Fibroblast of villous mesenchyme (primary cell): ENCODE measurements at places on chromosomes 4 and X. TPM values are rescaled to one million over a fixed set of nuclear protein-coding genes. Genes with fewer than 3 reads are reported as not detected.

Gene FAM241A
- total RNA-seq: 1.3 and 1.6 TPM in 2 replicates

Gene SSX3
- not detected in 2 replicates for total RNA-seq

Gene DCAF4L1
- under 0.01 TPM in 2 replicates for total RNA-seq

Gene DMP1
- total RNA-seq: not detected in 2 replicates

Gene ZNF674
- 4.2 and 7.3 TPM in 2 replicates for total RNA-seq

Gene SLC38A5
- total RNA-seq: 4.2 and 12.5 TPM in 2 replicates

Gene CENPVL2
- total RNA-seq: not detected in 2 replicates
